ENCODE measurements at places on chromosomes 11 and 22. TPM values are rescaled to one million over a fixed set of nuclear protein-coding genes. Genes with fewer than 3 reads are reported as not detected.

Gene OMP
- total RNA-seq: not detected

- DNase-seq: no peak
- H3K36me3 ChIP-seq: no peaks in the 10 kb centered on the region
- H3K27ac ChIP-seq: peak overlapping the region; percentile 35
- no peak overlapping the region for H3K4me3 ChIP-seq
These were observed 10.8 kb downstream of the PARVA start for GRCh38 chr11:12388173-12388572.

- peaks cover 1% of the 10 kb centered on the region for H3K36me3 ChIP-seq
- H3K4me1 ChIP-seq: peaks cover 23% of the 10 kb centered on the region
- no peaks in the 10 kb centered on the region for H3K27me3 ChIP-seq
- DNase-seq: no peak
- H3K27ac ChIP-seq: peak overlapping the region; percentile 95
- peak overlapping the region; percentile 74 for H3K4me3 ChIP-seq
These were observed 959 bp downstream of the JOSD1 start for GRCh38 chr22:38699784-38700183.

Gene SNX32
- total RNA-seq: 0.13 TPM

- DNase-seq: no peak
- H3K36me3 ChIP-seq: no peaks in the 10 kb centered on the region
- no peak overlapping the region for H3K4me3 ChIP-seq
- no peaks in the 10 kb centered on the region for H3K27me3 ChIP-seq
- H3K27ac ChIP-seq: no peak overlapping the region
- peaks cover 3% of the 10 kb centered on the region for H3K4me1 ChIP-seq
These were observed 15.5 kb upstream of the LMO2 start for GRCh38 chr11:33907421-33907820.

GRCh38 chr22:49357661-49358440 is 469.8 kb downstream of the BRD1 start:
- no peaks in the 10 kb centered on the region for H3K36me3 ChIP-seq
- no peak for DNase-seq
- H3K4me3 ChIP-seq: no peak overlapping the region
- no peaks in the 10 kb centered on the region for H3K4me1 ChIP-seq
- no peak overlapping the region for H3K27ac ChIP-seq
- peaks cover 21% of the 10 kb centered on the region for H3K27me3 ChIP-seq
